ENCODE measurements at places on chromosomes 7 and 10.

DNA sequence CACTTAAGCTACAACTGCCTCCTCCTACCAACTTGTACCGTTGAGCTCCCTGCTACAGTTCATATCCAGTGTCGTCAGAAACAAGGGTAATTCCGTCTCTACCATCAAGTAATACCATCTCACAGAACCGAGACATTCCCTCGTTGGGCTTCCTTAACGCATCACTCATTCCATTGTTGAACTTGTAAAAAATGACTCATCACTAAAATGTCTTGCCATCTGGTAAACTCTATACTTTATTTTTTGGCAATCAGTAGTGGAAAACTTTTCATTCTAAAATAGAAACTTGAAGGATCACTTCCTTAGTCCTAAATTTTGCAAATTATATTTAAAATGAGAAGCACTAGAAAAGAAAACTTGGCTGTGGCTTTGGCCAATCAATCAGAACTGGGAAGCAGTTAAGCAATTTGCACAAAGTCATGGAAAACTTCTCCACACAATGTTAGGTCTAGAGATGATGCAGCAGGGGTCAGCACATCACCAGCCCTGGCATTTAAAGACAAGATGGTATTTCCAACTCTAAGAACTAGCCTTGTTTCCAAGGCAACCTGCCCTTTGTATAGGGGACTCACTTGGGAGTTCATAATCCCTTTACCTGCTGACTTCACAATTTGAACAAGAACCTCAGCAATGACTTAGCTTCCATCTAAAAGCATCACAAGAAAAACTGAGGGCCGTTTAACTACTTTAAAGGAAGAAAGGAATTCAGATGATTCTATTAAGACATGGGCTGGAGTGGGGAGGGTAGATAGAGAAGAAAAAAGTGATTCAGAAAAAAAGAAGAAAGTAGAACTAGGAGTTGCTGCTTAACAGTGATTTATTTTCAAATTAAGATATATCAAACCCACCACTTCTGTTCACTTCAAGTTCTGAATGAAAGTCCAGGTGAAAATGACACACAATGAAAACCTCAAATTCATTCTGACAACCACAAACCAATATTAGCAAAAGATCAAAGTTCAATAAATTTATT lies 288.1 kb downstream of the PARD3 start:
- no peak for DNase-seq

GRCh38 chr7:27605689-27606269 lies 56.9 kb downstream of the HIBADH start:
- no peak for DNase-seq

DNA sequence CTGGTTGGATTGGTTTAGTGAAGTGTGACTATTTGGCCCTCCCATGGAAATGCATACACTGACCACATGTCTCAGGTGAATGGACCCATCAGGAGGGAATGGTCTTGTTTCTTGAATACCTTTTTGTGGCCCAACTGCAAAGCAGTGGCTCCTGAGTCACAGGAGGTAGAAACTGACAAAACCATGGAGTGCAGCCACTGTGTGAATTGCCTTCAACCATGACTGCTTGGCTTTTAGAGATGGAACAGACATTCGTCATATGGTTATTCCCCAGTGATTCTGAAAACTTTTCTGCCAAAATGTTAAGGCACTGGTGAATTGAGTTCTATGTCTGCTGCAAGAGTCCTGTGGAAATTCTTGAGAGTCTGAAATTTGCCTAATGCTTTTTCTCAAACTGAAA lies 64.7 kb downstream of the CDK14 start:
- no peak for DNase-seq

GRCh38 chr7:77698042-77698625 lies 1.9 kb downstream of the RSBN1L start:
- DNase-seq: no peak

- no peak for DNase-seq
Measured at GRCh38 chr7:84060760-84061261, 133.8 kb downstream of the SEMA3A start.

DNA sequence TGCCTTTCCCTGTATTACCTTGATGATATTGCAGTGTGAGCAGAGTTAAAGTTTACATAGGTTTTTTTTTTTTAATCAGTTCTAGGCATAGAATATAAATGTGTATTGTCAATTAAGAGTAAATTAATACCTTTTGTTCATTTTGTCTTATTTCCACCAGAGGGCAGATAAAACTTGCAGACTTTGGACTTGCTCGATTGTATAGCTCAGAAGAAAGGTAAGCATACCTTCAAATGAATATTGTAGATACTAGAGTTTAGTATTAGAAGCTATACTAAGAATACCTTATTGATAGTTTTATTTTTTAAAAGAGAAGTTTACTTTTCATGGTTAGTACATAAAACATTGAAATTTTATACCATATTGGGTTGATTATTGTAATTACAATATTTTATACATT lies 86.8 kb downstream of the MPLKIP start:
- DNase-seq: no peak

- DNase-seq: no peak
Measured at GRCh38 chr10:70320751-70321150, 36.9 kb upstream of the NPFFR1 start.

DNA sequence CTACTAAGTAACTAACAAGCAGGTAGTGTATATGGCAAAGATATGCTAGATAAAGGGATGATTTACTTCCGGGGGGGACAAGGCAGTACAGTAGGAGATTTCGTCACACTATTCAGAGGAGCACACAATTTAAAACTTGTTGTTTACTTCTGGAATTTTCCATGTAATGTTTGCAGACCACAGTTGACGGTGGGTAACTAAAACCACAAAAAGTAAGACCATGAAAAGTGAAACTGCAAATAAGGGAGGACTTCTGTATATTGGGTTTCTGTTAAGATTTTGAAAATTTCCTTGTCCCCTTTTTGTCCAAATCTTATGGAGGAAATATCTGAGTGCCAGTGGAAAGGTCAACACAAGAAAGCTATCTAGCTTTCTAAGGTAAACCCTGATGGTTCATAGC lies 170.0 kb downstream of the ELAPOR2 start:
- no peak for DNase-seq

GRCh38 chr10:75410132-75411005 lies 8.8 kb upstream of the ZNF503 start:
- DNase-seq: no peak

DNA sequence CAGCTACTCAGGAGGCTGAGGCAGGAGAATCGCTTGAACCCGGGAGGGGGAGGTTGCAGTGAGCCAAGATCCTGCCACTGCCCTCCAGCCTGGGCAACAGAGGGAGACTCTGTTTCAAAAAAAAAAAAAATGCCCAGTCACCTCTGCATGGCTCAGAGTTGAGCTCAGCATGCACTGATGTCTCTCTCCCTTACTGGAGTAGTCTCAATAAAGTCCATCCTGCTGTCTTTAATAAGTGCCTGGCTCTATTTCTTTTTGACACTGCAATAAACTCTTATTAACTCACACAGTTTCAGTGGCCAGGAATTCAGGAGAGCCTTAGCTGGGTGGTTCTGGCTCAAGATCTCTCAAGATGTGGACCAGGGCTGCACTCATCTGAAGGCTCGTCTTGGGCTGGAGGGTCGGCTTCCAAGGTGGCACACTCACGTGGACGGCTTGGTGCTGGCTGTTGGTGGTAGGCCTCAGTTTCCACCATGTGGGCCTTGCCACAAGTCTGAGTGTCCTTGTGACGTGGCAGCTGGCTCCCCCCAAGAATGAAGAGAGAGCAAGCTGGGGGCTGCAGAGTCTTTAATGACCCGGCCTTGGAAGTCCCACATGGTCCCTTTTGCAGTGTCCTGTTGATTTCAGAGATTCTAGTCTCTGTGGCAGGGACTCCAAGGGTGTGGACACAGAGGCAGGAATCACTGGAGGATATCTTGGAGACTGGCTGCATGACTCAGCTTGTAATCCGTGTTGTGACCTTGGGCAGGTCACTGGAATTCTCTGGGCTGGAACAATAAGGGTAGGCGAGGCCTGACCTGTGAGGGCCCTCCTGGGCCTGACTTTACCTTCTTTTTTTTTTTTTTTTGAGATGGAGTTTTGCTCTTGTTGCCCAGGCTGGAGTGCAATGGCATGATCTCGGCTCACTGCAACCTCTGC lies 85.9 kb upstream of the KMT2C start:
- DNase-seq: no peak

- no peak for DNase-seq
Measured at GRCh38 chr7:148954766-148955165, 70.7 kb upstream of the EZH2 start.

DNA sequence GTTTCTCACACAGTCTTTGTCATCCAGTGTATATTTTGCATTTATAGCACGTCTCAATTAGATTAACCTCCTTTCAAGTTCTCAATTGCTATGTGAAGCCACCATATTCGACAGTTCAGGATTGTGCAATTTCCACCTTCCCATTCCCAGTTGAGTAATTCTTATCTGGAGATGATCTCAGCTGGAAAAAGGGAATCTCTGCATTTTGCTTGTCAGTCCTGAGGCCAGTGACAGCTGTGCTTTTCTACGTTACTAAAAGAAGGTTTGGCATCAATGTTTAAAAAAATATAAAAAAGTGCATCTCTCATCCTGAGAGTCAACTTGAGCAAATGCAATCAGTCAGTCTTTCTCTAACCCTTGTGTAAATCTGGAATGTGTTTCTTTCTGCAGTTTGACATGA lies 247.7 kb downstream of the PRKG1 start:
- DNase-seq: no peak

- DNase-seq: no peak
Measured at GRCh38 chr7:2990949-2991470, 52.7 kb downstream of the CARD11 start.

DNA sequence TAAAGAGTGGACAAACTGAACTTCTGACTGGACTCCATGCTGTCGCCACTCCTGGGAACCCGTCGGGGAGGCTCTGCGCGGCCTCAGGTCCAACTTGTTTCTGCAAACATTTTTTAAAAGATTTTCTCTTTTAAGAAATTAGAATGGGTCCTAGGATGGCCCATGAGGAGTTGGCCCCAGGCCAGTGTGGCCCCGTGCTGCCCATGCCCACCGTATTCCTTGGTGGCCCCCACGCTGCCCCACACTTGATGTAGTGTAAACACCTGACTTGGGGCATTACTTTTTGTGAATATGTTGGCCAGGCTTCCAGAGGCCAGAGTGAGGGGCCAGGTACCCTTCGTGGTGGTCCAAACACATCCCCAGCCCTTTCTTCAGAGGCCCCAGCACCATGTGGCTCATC lies 19.3 kb downstream of the ZNF316 start:
- DNase-seq: no peak

GRCh38 chr10:132837905-132838304 lies 52.0 kb upstream of the NKX6-2 start:
- no peak for DNase-seq

GRCh38 chr7:103928581-103928980 lies 60.9 kb downstream of the RELN start:
- no peak for DNase-seq

DNA sequence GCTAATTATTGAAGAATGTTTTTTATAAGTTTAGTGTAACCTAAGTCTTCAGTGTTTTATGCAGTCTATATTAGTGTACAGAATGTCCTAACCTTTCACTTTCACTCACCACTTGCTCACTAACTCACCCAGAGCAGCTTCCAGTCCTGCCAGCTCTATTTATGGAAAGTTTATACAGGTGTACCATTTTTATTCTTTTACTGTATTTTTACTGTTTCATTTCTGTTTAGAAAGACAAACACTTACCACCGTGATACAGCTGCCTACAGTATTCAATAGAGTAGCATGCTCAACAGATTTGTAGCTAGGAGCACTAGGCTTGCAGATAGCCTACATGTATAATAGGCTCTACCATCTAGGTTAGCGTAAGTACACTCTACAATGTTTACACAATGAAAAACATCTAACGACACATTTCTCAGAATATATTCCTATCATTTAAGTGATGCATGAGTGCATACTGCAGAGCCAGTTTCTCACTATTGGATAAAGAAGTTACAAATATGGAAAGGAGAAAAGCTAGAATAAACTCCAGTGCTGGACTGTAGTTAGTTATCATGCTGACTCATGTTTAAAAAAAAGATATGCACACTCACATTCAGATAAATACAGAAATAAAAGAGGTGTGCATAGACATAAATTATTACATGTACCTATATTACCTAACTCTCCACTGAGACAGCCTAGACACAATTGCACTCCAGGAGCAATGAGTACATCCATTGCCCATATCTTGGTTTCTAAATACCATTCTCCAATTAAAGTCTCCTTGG lies 30.4 kb downstream of the STEAP1B start:
- DNase-seq: no peak

- DNase-seq: no peak
Measured at GRCh38 chr7:10268034-10268433, 705.6 kb upstream of the PHF14 start.

DNA sequence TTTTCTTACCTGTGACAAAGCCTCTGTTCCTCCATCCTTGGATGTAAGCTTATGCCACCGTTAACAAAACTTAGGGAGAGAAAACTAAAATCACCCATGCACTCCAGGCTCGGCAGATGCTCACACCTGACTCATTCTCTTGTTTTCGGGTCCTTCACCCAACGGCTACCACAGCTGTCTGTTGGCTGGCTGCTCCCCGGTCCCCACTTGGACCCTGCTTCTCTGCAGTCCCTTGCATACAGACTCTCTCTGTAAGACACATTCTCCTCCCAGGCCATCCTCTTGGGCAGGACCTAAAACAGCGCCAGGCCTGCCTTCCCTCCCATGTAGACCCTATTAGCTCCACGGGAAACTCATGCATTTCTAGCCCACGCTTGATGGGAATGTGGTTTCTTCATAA lies 12.1 kb upstream of the INHBA start:
- no peak for DNase-seq

DNA sequence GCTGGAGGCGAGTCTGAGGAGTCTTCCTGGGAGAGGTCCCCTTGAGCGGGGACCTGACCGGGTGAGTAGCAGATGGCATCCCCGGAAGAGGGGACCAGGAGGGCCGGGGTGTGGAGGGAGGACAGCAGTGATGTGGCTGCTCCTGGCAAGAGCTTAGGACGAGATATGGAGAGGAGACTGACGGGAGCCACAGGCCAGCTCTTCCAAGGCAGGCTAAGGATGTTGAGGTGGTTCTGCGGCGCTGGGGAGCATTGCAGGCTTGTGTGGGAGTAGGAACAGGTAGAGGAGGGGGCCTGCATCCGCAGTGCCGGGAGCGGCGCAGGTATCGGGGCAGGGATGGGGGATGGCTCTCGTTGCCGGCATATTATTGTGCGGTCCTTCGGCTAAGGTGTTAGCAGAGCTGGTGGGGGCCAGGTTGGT lies 76.7 kb upstream of the ANLN start:
- no peak for DNase-seq

GRCh38 chr10:75430000-75430763 lies 1.2 kb upstream of the LRMDA start:
- DNase-seq: no peak

Measured in activated CD4-positive, alpha-beta T cell treated with anti-CD3 and anti-CD28 coated beads for 1 hour (primary cell).